ENCODE measurements at places on chromosomes 4 and X.

DNA sequence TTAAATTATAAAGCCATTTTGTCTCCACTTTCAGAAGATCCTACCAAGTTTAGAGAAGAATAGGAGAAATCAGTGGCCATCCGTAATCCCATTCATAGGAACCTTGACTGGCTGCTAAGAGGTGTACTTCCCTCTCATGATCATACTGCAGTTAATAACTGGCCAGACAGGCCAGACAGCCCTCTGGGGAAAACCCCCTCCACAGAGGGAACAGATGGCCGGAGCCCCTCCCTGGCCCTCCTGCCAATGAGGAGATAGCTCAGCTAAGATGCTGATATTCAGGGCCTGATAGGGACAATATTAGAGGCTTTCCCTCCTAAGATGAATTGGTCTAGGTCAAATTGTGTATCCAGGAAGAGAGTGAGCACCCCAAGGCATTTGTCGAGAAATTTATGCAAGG lies 200.0 kb upstream of the MAOA start:
- no peak for DNase-seq

DNA sequence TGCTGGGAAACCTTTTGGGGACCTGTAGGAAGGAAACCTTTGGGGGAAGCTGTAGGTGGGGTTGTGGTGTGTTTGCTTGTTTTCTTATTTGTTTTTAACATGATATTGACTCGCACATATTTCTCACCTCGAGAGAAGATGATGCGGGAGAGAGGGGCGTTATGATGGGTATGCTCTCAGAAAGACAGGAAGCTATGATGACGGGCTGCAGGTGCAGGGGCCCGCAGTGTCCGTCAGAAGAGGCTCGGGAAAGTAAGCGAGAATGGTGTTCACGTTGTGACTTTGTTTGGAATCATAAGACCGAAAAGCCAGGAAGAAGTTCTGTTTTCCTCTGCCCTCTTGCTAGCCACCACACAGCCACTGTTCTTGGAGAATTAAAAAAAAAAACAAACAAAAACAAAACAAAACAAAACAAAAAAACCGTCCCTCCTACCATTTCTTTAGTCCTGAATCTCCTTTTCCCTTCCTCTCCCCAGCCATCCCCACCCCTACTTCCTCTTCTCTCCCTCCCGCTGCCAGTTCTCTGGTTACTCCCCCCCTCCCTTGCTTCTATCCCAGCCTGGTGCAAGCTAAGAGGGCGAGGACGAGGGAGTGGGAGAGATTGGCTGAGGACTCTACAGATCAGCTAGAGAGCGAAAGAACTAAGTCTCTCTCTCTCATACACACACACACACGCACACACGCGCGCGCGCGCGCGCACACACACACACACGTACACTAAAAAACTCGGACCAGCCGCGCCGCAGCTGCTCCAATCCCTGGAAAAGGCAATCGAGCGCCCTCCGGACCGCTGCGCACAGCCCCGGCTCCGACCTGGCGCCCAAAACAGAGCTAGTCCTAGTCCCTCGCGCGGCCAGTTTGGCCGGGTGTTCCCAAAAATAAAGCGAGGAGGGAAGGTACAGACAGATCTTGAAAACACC lies at the start of gene BMP3:
Gene BMP3, plus strand, starts transcription at position 648 of the 920 bp plus-strand sequence. CDS start 577 bp downstream, outside the sequence.
- DNase-seq, result no peak

DNA sequence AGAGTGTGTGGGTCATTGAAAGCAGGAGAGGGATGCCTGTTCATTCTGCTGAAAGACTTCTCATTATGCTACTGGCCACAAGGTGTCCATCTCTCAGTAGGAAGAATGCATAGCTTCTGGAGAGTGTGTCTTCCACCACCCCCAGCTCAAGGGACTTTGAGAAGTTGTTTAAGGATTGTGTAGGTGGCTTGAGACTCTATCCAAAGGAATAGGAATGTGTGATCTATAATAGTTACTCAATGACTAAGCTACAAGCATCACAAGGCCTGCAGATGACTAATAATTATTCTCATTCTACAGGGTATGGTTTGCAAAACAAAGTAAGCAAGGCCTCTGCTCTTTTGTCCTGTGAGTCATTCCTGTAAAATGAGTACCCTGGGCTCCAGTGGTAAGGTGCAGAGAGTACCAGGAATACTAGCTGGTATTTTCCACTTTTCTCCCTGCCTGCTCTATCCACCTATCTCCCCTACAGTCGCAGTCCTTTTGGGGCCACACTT lies 279.8 kb upstream of the BOD1L1 start:
- DNase-seq, result peak; percentile 87

GRCh38 chr4:48596336-48596735 lies 106.3 kb downstream of the ZAR1 start:
- DNase-seq, result no peak

- no peak for DNase-seq
Observed at GRCh38 chrX:2517055-2517454, 16.3 kb upstream of the DHRSX start.

DNA sequence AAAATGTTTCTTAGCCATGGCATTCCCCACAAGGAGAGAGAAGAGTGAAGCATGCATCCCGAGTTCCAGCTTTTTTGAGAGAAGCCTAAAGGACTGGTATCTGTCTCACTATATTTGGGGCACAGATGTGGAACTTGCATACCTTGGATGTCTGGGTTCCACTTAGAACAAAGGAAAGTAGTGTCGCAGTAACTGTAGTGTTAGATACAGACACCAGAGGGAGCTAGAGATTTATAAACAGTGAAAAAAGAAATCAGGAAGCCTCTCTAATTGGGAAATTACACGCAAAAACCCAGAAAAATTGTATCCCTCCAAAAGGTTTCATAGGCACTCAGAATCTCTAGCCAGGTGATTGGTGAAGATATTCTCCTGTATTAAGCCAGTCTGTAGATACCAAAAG lies 34.4 kb downstream of the AGTR2 start:
- peak; percentile 0 for DNase-seq

DNA sequence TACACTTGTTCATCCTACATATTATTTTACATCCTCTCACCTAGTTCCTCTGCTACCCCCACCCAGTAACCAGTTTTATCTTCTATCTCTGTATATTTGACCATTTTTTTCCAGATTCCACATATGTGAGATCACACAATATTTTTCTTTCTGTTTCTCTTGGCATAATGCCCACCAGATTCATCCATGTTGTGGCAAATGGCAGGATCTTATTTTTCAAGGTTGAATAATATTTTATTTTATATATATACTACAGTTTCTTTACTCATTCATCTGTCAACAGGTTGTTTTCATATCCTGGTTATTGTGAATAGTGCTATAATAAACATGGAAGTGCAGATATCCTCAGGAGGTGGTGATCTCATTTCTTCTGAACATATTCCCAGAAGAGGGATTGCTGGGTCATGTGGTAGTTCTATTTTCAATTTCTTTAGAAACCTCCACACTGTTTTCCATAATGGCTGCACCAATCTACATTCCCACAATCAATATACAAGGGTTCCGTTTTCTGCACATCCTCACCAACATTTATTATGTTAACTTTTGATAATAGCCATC lies 48.2 kb downstream of the THAP9 start:
- DNase-seq, result no peak

DNA sequence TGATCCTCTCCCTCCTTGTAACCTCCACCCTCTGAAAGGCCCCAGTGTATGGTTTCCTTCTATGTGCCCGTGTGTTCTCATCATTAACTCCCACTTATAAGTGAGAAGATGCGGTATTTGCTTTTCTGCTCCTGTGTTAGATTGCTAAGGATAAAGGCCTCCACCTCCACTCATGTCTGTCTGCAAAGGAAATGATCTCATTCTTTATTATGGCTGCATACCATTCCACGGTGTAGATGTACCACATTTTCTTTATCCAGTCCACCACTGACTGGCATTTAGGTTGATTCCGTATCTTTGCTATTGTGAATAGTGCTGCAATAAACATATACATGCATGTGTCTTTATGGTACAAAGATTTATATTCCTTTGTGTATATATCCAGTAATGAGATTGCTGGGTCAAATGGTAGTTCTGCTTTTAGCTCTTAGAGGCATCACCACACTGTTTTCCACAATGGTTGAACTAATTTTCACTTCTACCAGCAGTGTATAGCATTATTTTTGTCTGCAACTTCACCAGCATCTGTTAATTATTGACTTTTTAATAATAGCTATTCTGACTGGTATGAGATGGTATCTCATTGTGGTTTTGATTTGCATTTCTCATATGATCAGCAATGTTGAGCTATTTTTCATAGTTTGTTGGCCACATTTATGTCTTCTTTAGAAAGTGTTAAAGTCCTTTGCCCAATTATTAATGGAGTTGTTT lies 1030.9 kb downstream of the FSTL5 start:
- no peak for DNase-seq

- peak; percentile 90 for DNase-seq
Observed at GRCh38 chr4:152106113-152106763, 345.4 kb upstream of the GATB start.

DNA sequence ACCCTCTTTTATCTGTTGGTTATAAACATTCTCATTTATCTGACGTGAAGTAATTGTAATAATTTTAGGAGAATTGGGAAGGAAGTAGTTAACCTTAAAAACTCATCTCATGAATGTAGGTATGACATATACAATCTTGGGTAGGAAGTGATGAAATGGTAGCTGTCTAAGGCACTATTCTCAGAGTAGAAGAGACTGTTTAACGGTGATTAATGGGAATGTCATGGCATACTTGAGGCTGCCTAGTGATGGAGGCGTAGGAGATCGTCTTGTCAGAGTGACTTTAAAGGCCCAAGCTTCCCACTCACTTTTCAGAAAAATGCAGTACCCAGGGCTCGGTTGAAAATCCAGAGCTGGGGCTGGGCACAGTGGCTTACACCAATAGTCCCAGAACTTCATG lies 19.4 kb upstream of the AGA start:
- DNase-seq, result no peak

GRCh38 chrX:44915361-44915868 lies 42.4 kb downstream of the KDM6A start:
- DNase-seq, result no peak

GRCh38 chr4:114040319-114041116 lies 61.1 kb upstream of the ARSJ start:
- no peak for DNase-seq

DNA sequence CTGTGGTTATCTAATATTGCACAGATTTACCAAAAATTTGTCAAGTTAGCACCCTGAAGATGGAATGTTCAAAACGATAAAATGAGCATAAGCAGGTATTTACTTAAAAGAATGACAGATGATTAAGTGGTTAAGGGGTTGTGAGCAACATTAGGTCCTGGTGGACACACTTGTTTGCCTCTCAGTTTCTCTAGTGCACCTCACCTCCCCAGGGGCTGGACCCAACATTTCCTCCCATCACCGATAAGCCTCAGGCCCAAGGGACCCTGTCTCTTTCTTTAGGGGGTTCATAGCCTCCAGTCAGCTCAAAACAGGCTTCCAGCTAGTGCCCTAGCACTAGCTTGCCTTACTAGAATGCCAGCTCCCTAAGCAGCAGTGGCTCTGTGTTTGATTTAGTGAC lies 88.0 kb downstream of the ATP11C start:
- DNase-seq, result no peak

DNA sequence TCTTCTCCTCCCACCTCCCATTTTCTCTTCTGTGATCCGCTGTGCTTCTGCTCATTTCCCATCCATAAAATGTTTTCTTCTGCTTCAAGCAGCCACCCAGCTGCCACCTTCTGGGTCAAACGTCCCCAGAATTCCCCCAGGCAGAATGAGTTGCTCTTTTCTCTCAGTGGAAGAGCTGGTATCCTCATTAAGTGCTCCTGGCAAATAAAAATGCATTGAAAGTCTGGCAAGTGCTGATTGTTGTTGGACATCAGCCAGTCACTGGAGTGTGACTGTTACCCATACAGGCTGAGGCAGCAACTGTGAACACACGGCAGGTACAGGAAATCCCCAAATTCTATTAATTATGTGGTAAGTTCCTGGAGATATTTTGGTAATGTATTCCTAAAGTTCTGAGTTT lies 52.6 kb downstream of the LIMCH1 start:
- DNase-seq, result no peak

DNA sequence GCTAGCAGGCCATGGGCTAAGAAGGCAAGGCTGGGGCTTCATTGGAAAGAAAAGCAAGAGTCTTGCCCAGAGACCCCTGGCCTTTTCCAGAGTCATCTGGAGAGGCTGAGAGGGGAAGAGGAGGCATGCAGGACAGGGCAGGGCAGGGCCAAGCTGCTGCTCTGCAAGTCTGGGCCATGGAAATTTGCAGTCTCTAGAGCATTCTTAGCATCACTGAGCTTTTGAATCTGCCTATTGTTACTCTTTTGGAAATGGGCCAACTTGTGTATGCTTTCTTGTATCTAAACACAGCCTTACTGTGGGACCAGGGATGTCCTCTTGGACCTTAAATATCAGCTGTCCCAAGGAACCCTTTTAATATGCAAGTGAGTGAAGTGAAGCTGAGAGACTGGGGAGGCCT lies 560.5 kb downstream of the MID1IP1 start:
- no peak for DNase-seq

- DNase-seq, result no peak
Observed at GRCh38 chrX:155613927-155614559, 1.3 kb upstream of the TMLHE start.

All from RWPE1 (cell line).